ENCODE measurements at places on chromosomes 1 and 21. TPM values are rescaled to one million over a fixed set of nuclear protein-coding genes. Genes with fewer than 3 reads are reported as not detected.
A peak's percentile ranks its signal among the peaks of the same experiment; 100 is the strongest.

The EPHA8 gene
- not detected for polyA plus RNA-seq

The CRNN gene
- not detected for polyA plus RNA-seq

The KAZN gene
- polyA plus RNA-seq = 17.4 TPM

The CFHR3 gene
- not detected for polyA plus RNA-seq

The C21orf91 gene
- polyA plus RNA-seq = 2.5 TPM

The CYP2J2 gene
- 4.6 TPM for polyA plus RNA-seq

The NT5C1A gene
- 0.62 TPM for polyA plus RNA-seq

The ZNF687 gene
- polyA plus RNA-seq = 8.5 TPM

The OR6N1 gene
- polyA plus RNA-seq = not detected

- DNase-seq = no peak
These were observed 36.6 kb downstream of the PTGS2 start for GRCh38 chr1:186643614-186644013.

- DNase-seq = peak; percentile 19
These were observed 633 bp downstream of the THEMIS2 start for GRCh38 chr1:27872802-27873551.

- no peak for DNase-seq
These were observed 58.1 kb upstream of the COA6 start for GRCh38 chr1:234315091-234315541.

- no peak for DNase-seq
These were observed 10.7 kb downstream of the TMEM81 start for GRCh38 chr1:205073511-205073910.

DNA sequence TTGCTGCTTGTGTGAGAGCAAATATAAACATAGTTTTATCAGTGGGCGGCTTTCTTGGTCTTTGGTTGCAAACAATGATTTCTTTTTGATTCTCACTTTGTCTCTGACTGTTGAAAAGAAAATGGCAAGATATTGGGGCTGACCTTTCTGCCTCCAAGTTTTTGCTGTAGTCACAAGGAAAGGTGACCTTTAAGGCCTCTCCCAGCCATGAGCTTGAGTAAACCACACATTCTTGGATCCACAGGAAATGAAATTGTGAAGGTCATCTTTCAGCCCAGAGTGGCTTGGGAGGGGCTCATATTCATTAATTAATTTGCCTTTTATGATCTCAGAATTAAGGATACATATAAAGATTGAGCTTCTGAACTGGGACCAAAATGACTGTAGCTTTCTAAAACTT is 241.6 kb downstream of the BACH1 start:
- DNase-seq = no peak

GRCh38 chr1:22398656-22399420 is 52.8 kb upstream of the ZBTB40 start:
- DNase-seq = no peak

DNA sequence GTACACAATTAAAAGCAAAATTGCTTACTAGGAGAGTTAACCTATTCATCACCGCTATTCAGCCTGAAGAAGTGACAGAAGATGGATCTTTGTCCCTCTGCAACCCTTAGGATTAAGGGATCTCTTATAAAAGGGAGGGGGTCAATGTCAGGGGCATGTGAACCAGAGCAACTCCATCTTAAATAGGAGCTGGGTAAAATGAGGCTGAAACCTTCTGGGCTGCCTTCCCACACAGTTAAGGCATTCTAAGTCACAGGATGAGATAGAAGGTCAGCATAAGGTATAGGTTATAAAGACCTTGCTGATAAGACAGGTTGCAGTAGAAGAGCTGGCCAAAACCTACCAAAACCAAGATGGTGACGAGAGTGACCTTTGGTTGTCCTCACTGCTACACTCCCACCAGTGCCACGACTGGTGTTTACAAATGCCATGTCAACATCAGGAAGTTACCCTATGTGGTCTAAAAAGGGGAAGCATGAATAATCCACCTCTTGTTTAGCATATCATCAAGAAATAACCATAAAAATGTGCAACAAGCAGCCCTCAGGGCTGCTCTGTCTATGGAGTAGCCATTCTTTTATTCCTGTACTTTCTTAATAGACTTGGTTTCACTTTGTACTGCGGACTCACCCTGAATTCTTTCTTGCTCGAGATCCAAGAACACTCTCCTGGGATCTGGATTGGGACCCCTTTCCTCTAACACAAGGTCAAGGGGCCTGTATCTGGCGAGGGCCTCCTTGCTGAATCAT is 35.3 kb upstream of the NEK2 start:
- no peak for DNase-seq

GRCh38 chr1:246641394-246641793 is 75.1 kb downstream of the CNST start:
- DNase-seq = no peak

GRCh38 chr1:153370146-153370545 is 5.3 kb downstream of the S100A12 start:
- DNase-seq = no peak

- peak; percentile 43 for DNase-seq
These were observed 15.9 kb upstream of the BTG2 start for GRCh38 chr1:203289281-203289981.

DNA sequence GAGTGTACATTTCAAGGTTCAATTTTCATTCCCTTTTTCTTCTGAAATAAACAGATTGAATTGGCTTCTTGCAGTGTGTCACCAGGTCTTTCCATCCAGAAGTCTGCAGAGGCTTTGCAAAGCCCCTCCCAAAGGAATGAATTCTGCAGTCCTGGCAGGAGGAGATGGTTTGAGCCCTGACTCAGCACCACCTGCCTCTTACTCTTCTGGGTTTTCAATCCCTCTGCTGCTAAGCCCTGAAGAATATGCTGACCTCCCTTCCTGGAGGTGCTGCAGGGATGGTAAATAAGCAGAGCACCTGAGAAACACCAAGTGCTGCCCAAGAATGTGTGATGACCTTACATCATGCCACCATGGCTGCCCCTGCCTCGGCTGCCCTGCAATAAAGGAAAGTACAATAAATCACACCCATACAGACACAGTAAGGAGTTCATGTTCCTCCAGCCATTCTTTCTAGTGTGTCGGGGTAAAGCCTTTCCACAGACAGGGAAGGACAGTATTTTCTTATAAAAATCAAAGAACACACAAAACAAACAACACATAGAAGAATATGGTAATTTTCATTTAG is 209.2 kb downstream of the ZNF326 start:
- no peak for DNase-seq

- no peak for DNase-seq
These were observed 13.1 kb downstream of the ACTA1 start for GRCh38 chr1:229420765-229421164.

DNA sequence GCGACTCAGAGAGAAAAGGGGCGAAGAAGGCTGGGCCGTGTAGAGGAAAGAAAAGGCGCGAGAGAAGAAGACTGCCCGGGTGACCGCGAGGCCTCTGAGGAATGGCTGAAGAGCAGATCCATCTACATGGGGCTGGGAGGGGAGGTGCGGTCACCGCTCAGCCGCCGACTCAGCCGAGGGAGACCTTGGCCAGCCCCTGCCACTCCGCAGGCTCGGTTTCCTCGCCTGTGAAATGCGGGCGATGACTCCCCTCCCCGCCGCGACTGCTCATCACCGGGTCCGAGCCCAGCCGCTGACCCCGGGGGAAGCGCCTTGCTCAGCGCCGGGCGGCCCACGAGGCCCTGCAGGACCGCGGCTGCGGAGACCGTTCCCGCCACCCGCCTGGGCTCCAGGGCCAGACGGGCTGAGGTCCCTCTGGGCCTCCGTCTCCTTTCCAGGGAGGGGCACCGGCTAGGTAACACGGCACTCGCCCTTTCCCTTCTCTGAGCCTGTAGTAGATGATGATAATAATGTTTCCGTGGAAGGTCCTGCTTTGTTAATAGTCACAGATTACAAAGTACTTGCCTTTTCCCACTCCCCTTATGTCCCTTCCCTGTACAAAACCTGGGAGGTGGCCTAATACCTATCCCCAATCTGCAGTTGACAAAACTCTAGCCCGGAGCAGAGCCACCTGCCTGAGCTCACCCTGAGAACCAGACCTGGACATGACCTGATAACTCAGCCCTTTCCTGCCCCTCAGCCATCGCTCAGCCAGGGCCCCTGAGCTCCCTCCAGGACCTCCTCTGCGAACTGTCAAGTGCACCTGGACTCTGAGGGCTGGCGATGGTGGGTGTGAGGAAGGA is 1.6 kb upstream of the BSND start:
- no peak for DNase-seq

- no peak for DNase-seq
These were observed 50.9 kb downstream of the SH3BGR start for GRCh38 chr21:39502631-39503030.

DNA sequence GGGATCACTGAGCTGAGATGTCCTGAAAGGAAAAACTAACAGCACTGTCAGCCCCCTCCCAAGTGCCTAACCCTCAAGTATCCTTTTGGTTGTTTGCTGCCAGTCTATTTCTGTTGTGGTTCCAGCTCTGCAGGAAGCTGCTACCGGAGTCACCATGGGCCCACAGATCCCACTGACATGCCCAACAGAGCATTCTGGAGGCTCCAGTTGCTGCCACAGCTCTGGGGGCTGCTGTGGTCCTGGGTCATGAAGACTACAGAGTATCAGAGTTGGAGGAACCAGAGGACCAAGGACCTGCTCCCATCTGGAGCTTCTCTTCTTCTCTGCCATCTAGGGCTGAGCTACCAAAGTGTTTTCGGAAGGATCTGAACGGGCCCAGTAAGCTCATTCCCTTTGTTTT is 910 bp downstream of the LCE3A start:
- DNase-seq = no peak

GRCh38 chr1:228000836-228001563 is 5.8 kb upstream of the WNT3A start:
- no peak for DNase-seq

DNA sequence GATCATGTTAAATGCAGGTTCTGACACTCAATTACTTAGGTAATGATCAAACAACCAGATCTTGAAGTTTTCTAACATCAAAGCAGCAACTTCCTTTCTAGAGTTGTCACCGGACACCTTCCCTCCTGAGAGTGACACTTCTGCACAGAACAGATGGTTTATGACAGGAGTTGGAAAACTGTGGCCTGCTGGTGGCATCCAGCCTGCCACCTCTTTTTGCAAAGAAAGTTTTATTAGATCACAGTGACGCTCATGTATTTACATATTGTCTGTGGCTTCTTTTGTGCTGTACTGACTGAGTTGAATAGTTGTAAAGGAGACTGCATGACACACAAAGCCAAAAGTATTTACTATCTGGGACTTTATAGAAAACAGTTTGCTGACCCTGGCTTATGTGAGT is 28.3 kb downstream of the DDR2 start:
- DNase-seq = no peak

DNA sequence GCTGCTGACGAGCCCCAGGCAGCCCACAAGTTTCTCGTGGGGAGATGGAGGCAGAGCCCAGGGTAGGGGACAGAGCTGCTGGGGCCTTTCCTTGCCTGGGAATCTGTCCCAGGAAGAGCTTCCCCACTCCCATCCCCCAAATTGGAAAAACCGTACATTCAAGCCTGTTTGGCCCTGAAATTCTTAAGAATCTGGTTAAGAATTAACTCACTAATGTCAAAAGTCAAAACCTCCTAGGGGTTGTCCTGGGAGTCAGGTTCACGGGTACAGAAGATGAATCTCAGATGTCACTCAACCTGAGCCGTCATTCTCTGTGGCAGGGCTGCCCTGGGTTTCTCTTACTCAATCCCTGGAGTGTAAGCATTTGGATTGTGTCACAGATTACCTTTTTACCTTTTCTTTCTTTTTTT is 8.4 kb downstream of the C1orf115 start:
- no peak for DNase-seq

DNA sequence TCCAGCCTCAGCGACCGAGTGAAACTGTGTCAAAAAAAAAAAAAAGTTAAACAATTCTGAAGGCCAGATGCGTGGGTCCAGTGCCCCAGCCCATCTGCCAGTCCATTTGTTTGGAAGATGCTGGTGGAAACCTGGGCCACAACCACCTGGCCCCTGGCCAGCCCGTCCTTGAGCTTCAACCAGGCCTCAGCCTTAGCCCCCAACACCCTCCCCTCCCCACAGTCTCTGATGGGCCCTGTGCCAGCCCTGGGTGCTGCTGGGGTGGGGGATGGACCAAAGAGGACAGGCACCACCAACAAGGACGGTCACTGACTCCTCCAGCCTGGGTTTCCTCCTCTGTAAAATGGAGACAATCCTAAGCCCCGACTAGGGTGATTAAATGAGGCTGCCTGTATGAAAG is 19.6 kb upstream of the PLEKHG5 start:
- DNase-seq = no peak

DNA sequence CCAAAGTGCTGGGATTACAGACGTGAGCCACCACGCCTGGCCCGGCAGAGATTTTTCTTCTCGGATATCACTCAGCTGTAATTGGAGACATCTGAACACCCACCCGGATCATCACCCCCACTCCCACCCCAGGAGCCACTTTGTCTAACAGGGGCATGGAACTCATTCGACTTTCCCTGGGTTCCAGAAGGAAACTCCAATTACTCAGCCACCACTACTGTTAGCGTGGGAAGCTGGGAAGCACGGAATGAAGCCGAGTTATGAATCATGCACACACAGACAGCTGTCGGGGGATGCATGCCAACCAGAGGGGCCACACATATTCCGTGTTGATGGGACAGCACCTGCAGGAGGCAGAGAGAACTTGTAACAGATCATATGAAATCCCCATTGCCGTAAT is 85.2 kb downstream of the HLCS start:
- DNase-seq = no peak

- no peak for DNase-seq
These were observed 53.1 kb downstream of the SH3GLB1 start for GRCh38 chr1:86757272-86757984.

DNA sequence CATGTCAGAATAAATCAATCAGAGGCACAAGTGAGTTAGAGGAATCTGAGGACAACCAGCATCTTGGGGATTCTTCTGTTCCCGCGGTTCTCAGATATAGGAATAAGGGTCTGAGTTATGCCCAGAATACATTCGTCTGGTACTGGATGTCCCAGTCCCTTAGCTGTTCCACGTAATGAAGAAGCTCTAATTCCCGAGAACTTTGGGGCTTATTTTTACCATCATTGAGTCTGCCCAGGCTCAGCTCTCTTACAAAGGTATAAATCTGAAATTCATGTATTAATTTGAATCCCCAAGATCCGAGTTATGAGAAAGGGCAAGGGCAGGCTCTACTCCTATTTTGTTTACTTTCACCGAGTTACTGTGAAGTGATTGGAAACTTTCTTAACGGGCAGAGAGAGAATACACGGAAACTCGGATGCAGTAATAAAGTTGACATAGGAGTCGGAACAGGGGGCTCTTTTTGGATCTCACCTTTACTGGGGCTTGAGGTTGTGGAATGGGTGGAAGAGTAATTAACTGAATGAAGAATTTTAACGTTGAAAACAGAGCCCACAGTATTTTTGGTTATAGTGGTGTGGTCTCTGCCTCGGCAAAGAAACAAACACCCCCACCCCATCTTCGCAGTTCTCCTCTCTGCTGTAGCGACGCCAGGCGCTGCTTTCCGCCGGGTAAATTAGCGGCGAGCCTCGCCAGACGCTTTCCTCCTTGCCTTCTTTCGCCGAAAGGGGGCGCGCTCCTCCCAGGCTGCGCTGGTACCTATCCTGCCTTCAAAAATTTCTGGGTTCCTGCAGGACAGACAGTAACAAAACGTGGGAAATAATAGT is 7.1 kb downstream of the PRRX1 start:
- peak; percentile 63 for DNase-seq

GRCh38 chr1:215875236-215875635 is 308.1 kb downstream of the KCTD3 start:
- no peak for DNase-seq

- DNase-seq = peak; percentile 80
These were observed 4.5 kb downstream of the PLXNA2 start for GRCh38 chr1:208239473-208240381.

Data from kidney (tissue), 22 donors.